Activated CD4-positive, alpha-beta T cell treated with anti-CD3 and anti-CD28 coated beads, Interleukin-2, amount 10 ng/mL, durations not matched to agents 7 days and 5 days (primary cell): ENCODE measurements at places on chromosomes 7 and 10.
A peak's percentile ranks its signal among the peaks of the same experiment; 100 is the strongest.

- no peaks in the 10 kb centered on the region for H3K36me3 ChIP-seq
- H3K27ac ChIP-seq, result no peak overlapping the region
- peaks cover 9% of the 10 kb centered on the region for H3K27me3 ChIP-seq
- DNase-seq, result no peak
- peaks cover 13% of the 10 kb centered on the region for H3K4me1 ChIP-seq
Measured at GRCh38 chr10:97842656-97843280, 6.9 kb upstream of the GOLGA7B start.

- H3K4me1 ChIP-seq, result peaks cover 32% of the 10 kb centered on the region
- no peaks in the 10 kb centered on the region for H3K36me3 ChIP-seq
- H3K4me3 ChIP-seq, result no peak overlapping the region
- H3K27me3 ChIP-seq, result no peaks in the 10 kb centered on the region
- no peak for DNase-seq
- no peak overlapping the region for H3K27ac ChIP-seq
Measured at GRCh38 chr7:106063692-106064091, 48.4 kb downstream of the SYPL1 start.

GRCh38 chr10:86725980-86726676 lies 30.3 kb upstream of the BMPR1A start:
- H3K27ac ChIP-seq, result no peak overlapping the region
- DNase-seq, result no peak
- H3K27me3 ChIP-seq, result peaks cover 8% of the 10 kb centered on the region
- H3K4me1 ChIP-seq, result peaks cover 10% of the 10 kb centered on the region
- no peaks in the 10 kb centered on the region for H3K36me3 ChIP-seq

GRCh38 chr7:116200963-116201362 lies 9.4 kb upstream of the TES start:
- no peaks in the 10 kb centered on the region for H3K4me1 ChIP-seq
- no peak for DNase-seq
- H3K27me3 ChIP-seq, result peaks cover 20% of the 10 kb centered on the region
- H3K36me3 ChIP-seq, result no peaks in the 10 kb centered on the region
- no peak overlapping the region for H3K27ac ChIP-seq
- H3K4me3 ChIP-seq, result no peak overlapping the region

DNA sequence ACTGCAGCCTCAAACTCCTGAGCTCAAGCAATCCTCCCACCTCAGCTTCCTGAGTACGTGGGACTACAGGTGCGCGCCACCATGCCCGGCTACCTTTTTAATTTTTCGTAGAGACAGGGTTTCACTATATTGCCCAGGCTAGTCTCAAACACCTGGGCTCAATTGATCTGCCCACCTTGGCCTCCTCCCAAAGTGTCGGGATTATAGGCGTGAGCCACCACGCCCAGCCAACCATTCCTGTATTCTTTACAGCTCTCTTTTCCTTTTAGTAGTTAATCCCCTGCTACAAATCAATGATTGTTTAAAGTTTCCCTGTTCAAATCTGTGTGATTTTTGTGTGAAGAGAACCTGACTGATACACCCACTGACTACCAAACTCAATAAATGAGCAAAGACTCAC lies 75.4 kb upstream of the SVIL start:
- H3K4me1 ChIP-seq, result peaks cover 11% of the 10 kb centered on the region
- no peak overlapping the region for H3K27ac ChIP-seq
- DNase-seq, result no peak
- H3K4me3 ChIP-seq, result no peak overlapping the region
- no peaks in the 10 kb centered on the region for H3K27me3 ChIP-seq
- H3K36me3 ChIP-seq, result peaks cover 24% of the 10 kb centered on the region

- no peaks in the 10 kb centered on the region for H3K27me3 ChIP-seq
- H3K36me3 ChIP-seq, result no peaks in the 10 kb centered on the region
- H3K4me1 ChIP-seq, result no peaks in the 10 kb centered on the region
- no peak overlapping the region for H3K4me3 ChIP-seq
- H3K27ac ChIP-seq, result no peak overlapping the region
- no peak for DNase-seq
Measured at GRCh38 chr10:115857856-115858255, 415.1 kb downstream of the GFRA1 start.

- peaks cover 14% of the 10 kb centered on the region for H3K4me1 ChIP-seq
- no peak overlapping the region for H3K4me3 ChIP-seq
- DNase-seq, result no peak
- H3K27me3 ChIP-seq, result peaks cover 86% of the 10 kb centered on the region
- no peaks in the 10 kb centered on the region for H3K36me3 ChIP-seq
- H3K27ac ChIP-seq, result no peak overlapping the region
Measured at GRCh38 chr10:117162093-117163060, 24.3 kb upstream of the VAX1 start.

GRCh38 chr7:47915616-47915976 lies 32.7 kb downstream of the PKD1L1 start:
- no peak overlapping the region for H3K4me3 ChIP-seq
- no peak for DNase-seq
- H3K27ac ChIP-seq, result no peak overlapping the region
- peaks cover 14% of the 10 kb centered on the region for H3K27me3 ChIP-seq
- H3K4me1 ChIP-seq, result no peaks in the 10 kb centered on the region
- H3K36me3 ChIP-seq, result no peaks in the 10 kb centered on the region

DNA sequence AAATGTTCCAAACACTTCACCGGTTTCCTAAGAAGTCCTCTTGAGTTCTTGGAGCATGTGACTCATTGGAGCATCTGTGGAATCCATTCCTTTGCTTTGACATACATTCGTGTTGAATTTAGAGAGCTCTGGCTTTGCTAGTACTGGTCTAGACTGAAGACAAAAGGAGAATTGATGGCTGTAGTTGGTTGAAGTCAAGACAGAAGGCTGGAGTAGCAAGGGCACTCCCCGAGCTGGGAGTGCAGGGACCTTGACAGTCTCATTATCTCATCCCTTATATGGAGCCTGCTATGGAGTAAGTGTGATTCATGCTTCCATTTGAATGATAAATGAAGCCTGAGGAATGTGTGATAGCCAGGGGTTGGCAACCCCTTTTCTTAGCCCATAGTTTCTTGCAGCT lies 1249.1 kb downstream of the TYW1 start:
- no peak for DNase-seq
- H3K27ac ChIP-seq, result no peak overlapping the region
- no peaks in the 10 kb centered on the region for H3K27me3 ChIP-seq
- H3K4me1 ChIP-seq, result no peaks in the 10 kb centered on the region
- peaks cover 4% of the 10 kb centered on the region for H3K36me3 ChIP-seq
- H3K4me3 ChIP-seq, result no peak overlapping the region

- no peak for DNase-seq
- no peak overlapping the region for H3K27ac ChIP-seq
- H3K27me3 ChIP-seq, result no peaks in the 10 kb centered on the region
- H3K4me3 ChIP-seq, result no peak overlapping the region
Measured at GRCh38 chr7:151625606-151626005, 105.9 kb upstream of the RHEB start.

- H3K27me3 ChIP-seq, result peaks cover 20% of the 10 kb centered on the region
- no peak overlapping the region for H3K27ac ChIP-seq
- peaks cover 12% of the 10 kb centered on the region for H3K4me1 ChIP-seq
- no peaks in the 10 kb centered on the region for H3K36me3 ChIP-seq
Measured at GRCh38 chr10:113047605-113047962, 97.5 kb downstream of the TCF7L2 start.

DNA sequence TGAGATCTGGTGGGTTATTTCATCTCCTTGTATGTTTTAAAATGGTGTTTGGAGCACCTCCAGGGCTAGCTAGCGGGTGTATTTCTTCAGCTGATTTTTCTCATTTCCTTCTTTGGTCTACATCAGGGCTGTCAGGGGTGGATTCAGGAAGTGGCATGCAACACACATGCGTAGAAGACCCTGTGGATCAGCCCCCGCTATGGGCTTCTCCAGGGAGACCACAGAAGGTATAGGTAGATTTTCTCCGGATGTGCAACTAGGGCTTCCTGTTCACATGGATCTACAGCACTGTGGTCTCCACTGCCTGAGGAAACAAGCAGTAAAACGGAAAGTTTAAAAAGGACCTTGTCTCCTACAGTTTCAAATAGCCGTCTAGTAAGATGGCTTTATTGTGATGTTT lies 10.4 kb downstream of the NUB1 start:
- DNase-seq, result peak; percentile 78
- H3K4me3 ChIP-seq, result peak overlapping the region; percentile 45
- H3K36me3 ChIP-seq, result peaks cover 66% of the 10 kb centered on the region
- H3K27ac ChIP-seq, result peak overlapping the region; percentile 92

- no peaks in the 10 kb centered on the region for H3K27me3 ChIP-seq
- DNase-seq, result no peak
- H3K27ac ChIP-seq, result no peak overlapping the region
- peaks cover 4% of the 10 kb centered on the region for H3K36me3 ChIP-seq
Measured at GRCh38 chr10:91210014-91210413, 10.4 kb upstream of the PCGF5 start.

- no peak for DNase-seq
- peaks cover 11% of the 10 kb centered on the region for H3K27me3 ChIP-seq
Measured at GRCh38 chr7:41912426-41912825, 209.5 kb upstream of the INHBA start.
